Right renal cortex interstitium (tissue), 3 donors: ENCODE measurements at places on chromosomes 5 and 9. TPM values are rescaled to one million over a fixed set of nuclear protein-coding genes. Genes with fewer than 3 reads are reported as not detected.

The ZBED3 gene
- polyA plus RNA-seq, result 34.3 TPM

The RNF183 gene
- 5.8 TPM for polyA plus RNA-seq

The TMOD1 gene
- polyA plus RNA-seq, result 2.1 TPM

The MRPS2 gene
- 47.2 TPM for polyA plus RNA-seq

The MARCOL gene
- polyA plus RNA-seq, result not detected

The ZNF300 gene
- polyA plus RNA-seq, result 46.6 TPM

The RALGPS1 gene
- 20.2 TPM for polyA plus RNA-seq

DNA sequence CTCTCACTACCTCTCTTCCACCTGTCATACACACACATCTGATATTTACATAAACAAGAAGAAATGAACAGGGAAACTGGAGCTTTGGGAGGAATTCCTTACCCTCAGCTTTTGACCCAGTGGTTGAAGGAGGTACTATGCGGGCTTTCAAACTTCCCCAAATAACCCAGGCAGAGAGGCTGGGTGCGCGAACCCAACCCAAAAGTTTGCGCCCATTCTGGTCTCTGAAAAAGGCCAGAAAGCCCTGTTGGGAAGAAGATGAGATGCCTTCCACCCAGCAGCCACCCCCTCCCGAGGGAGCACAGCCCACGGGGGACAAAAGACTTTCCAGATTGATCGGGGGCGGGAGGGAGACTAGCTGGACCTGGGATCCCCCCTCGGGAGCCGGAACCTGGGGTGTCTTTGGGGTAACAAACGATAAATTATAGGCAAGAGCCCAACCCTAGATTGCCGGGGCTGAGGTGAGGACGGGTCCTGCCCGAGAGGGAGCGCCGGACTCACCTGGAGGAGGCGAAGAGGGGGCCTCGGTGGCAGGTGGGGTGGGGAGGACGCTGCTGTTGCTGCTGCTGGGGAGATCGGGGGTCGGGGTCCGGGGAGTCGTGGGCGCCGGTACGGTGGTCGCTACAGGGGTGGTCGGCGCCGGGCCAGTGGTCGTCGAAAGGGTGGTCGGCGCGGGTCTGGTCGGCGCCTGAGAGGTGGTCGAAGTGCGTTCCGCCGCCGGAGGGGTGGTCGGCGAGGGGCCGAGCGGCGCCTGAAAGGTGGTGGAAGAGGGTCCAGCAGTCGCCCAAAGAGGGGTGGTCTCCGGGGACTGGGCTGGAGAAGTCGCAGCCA lies 798 bp downstream of the MEGF9 start:
- DNase-seq, result no peak

DNA sequence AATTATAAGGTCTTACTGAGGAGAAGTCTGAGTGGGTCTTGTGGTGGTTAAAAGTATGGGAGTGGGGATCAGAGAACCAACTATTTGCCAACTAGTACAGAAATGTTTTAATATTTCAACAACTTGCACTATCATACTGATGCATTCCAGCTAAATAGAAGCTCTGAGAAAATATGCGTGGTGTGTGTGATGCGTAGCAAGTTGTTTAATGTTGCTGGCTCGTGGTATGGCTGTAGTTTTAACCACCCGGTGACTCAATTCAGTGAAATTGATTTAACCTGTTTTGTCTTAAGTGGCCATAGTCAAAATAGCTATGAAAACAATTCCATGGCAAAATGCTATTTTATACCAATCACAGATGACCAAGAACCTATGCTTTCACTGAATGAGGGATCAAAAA lies 176.5 kb upstream of the SLC24A2 start:
- DNase-seq, result no peak

DNA sequence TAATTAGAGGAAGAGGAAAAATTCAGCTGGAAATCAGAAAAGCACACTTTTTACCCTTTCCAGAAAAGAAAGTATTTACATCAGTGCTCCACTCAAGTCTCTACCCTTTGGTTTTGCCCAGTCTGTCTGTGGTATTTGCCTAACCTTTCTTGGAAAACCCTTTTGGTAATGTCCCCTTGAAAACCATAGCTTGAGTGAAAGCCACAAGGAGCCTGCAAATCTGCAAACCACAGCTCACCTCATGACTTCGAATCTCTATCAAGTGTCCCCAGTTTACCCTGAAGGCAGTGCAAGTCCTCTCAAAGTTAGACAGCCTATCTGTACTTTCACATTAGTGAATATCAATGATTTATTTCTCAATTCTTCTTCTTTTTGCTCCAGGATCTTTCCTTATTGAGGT lies 162.1 kb upstream of the TSLP start:
- no peak for DNase-seq

GRCh38 chr5:134141331-134142050 lies 27.0 kb downstream of the TCF7 start:
- no peak for DNase-seq

DNA sequence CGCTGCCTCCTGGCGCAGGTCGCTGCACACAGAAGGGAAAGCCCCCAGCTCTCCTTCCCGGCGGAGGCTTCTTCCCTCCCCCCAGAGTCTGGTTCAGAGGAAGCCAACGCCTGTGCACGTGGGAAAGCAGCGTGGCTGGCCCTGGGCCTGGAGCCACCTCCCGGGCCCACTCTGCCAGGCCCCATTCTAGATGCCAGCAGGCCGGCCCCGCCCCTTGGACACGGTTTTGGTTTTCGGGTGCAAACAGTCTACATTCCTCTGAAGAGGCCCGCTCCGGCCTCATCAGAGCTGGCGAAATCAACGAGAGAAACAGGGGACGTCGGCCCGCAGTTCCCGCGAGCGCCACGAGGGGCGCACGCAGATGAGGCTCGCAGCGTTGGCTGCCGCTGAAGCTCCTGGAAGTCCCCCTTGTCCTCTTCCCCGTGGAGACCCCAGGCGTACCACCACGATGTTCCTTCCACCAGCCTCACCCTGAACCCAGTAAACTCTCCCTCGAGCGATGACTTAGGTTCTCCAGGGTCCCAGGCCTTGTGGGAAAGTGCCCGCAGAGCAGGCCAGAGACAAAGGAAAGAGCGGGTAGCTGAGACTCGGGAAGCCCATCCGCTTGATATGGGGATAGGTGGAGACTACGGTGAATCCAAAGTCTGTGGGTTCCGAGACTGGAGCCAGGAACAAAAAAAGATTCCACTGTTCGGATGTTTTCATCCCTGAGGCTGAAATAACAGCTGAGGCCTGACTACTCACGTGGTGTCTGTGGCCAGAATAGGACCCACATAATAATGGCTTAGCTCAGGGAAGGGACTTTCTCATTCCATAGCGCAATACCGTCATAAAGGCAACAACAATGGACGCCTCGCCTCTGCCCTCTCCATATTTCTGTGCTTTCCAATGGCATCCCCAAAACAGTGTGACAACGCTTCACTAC lies 64.2 kb downstream of the KLF4 start:
- DNase-seq, result peak; percentile 62

GRCh38 chr9:27633764-27634163 lies 60.5 kb upstream of the C9orf72 start:
- no peak for DNase-seq

- no peak for DNase-seq
These were observed 593.4 kb upstream of the RGMB start for GRCh38 chr5:98179791-98180755.

DNA sequence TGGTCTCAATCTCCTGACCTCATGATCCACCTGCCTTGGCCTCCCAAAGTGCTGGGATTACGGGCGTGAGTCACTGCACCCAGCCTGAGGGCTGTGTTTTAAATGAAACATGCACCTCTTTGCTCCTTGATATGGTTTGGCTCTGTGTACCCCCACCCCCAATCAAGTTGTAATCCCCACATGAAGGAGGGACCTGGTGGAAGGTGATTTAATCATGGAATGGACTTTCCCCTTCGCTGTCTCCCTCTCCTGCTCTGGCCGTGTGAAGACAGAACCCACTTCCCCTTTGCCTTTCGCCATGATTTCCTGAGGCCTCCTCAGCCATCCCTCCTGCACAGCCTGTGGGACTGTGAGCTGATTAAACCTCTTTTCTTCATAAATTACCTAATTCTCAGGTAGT lies 12.5 kb upstream of the NOTCH1 start:
- DNase-seq, result no peak

DNA sequence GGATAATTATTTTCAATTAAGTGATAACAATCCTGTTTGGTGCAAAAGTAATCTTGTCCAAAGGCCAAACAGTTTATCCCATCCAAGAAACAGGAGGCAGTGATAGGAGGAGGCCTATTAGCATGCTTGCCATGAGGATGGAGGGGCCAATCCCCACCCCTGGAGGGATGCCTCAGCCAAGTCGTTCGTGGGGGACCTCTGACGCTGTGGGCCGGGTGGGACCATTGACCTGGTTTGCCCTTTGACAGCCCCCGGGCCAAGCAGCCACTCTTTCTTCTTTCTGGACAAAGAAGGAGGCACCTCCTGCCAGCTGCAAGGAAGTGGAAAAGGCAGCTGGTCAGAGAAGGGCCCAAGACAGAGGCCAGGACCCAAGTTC lies 39.5 kb upstream of the GRHPR start:
- no peak for DNase-seq

DNA sequence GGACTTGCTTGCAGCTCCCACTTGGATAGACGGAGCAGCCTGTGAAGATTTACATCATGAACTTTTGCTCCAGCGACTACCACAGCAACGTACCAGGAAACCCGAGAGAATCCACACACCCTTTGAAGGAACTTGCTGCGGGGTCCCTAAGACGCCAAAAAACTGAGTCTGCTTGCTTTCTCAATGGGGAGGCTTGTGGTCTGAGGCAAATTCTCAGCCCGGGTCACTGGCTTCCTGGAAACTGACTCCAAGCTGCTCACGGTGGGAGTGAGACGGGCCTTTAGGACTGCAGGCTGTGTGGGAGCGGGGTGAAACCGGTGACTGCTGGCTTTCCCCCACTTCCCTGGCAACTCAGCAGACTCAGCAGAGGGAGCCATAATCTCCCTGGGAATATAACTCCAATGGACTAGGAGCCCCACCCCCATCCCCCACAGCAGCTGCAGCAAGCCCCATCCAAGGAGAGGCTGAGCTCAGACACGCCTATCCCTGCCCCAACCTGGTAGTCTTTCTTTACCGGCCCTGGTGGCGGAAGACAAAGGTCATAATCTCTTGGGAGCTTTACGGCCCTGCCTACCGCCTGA lies 466.0 kb downstream of the CAAP1 start:
- no peak for DNase-seq

DNA sequence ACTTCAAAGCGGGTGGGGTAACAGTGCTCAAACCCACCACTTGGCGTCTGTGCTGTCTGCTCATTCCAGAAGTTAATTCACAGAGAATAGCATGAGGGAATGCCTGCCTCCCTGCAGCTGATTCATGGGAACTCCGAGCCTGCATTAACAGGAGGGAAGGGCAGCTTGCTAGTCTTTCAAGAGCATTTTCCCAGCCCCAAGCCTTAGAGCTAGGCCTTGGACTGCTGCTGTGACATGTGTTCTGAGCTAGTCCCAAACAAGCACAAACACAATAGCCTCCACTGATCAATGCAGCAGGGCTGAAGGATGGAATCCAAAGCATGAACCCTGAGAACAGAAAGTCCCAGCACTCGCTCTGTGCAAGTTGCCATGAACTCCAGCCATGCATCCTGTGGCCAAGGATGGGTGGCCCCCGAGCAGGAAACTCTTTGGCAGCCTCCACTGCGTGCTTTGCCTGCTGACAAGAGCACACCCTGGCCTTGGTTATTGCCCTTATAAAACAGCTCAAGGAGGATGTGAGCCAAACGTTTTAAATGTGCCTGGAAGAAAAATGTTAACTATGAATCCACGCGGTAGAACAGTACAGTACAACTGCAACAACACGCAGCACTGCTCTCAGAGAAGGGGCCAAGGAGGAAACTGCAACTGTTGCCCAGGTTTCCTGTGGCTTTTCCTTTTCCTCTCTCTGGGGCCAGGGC lies 653.1 kb upstream of the KLF4 start:
- DNase-seq, result peak; percentile 32

GRCh38 chr9:115289757-115290208 lies 171.8 kb upstream of the TNC start:
- DNase-seq, result no peak

DNA sequence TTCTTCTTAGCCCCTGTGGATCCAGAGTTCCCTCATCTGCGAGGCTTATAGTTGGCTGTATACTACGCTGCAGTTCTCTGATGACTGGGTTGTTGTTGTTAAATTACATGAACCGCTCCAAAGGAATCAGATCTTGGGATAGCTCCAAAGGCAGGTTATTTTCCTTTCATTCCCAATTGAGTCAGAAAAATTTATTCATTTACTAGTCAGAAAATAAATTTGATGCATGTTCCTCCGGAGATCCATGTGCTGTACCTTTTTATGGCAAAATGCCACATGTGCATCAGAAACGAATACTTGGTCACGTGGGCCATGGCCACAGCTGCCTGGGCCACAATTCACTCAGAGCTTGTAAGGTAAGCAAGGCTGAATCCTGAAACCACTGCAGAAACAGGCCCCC lies 304.0 kb downstream of the NR2F1-AS1 start:
- no peak for DNase-seq

GRCh38 chr5:142724821-142725220 lies 38.9 kb upstream of the FGF1 start:
- no peak for DNase-seq

GRCh38 chr9:133669182-133669801 lies 33.1 kb downstream of the DBH start:
- DNase-seq, result no peak

DNA sequence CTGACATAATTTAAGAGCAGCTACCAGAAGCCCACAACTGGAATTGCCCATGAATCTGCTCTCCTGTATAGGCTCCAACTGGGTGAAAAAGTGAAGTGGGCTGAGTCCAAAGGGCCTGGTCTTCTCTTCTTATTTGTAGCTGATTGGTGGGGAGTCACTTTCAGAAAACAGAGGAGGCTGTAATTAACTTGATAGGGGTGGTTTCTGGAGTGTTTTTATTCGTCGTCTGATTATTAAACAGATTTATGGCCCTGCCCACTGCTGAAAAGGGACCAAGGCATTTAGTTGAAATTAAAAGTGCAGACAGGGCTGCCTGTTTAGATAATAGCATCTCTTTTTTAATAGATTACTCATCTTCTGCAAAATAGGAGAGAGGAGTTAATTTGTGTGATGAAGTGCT lies 81.0 kb upstream of the SAP30L start:
- no peak for DNase-seq

- no peak for DNase-seq
These were observed 60.2 kb upstream of the SLC25A51 start for GRCh38 chr9:37963936-37964739.

DNA sequence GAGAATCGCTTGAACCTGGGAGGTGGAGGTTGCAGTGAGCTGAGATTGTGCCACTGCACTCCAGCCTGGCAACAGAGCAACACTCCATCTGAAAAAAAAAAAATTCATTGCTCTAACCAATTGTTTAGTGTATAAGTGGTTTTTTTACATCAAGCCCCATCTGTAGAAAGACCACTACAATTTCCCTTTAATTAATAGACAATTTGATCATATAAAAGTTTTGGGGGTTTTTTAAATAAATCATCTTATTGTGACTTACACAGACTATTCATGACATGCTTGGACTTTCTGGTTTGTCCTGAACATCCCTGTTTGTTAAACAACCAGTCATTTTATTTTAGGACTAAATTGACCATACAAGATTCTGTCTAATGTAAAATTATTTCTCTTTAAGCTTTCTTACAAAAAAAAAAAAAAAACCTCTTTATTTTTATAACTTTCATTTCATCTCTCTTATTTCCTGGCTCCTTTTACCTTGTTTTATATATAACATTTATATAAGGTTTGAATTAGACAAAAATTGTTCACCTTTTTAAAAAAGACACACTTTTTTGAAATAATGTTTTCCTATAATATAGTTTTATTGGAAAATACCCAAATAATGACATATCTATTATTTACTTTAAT lies 9.8 kb upstream of the FANCC start:
- DNase-seq, result no peak

GRCh38 chr9:33161011-33161588 lies 6.0 kb downstream of the B4GALT1 start:
- DNase-seq, result no peak
